LHCN-M2 (cell line): ENCODE measurements at places on chromosomes 1 and 21.

GRCh38 chr1:177128665-177129281 is 35.7 kb downstream of the ASTN1 start:
- DNase-seq = no peak

- DNase-seq = no peak
These were observed 23.2 kb downstream of the EDARADD start for GRCh38 chr1:236417336-236417735.

DNA sequence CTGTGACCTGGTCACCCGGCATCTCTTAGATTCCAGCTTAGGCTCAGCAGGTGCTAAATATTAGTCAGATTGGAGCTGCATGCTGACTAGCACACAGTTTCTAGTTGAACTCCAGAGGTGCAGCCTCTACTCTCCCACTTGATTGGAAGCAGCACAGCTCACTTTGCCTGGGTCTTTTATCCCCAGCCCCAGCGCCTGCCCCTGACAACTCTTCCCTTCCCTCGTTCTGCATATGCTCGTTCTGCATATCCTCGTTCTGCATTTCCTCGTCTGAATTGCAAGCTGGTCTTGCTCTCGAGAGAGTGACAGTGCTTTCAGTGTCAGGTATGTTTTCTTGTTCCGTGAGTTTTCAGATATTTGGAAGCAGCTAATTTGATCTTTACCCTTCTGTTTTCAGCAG is 11.7 kb downstream of the COL18A1 start:
- DNase-seq = no peak

DNA sequence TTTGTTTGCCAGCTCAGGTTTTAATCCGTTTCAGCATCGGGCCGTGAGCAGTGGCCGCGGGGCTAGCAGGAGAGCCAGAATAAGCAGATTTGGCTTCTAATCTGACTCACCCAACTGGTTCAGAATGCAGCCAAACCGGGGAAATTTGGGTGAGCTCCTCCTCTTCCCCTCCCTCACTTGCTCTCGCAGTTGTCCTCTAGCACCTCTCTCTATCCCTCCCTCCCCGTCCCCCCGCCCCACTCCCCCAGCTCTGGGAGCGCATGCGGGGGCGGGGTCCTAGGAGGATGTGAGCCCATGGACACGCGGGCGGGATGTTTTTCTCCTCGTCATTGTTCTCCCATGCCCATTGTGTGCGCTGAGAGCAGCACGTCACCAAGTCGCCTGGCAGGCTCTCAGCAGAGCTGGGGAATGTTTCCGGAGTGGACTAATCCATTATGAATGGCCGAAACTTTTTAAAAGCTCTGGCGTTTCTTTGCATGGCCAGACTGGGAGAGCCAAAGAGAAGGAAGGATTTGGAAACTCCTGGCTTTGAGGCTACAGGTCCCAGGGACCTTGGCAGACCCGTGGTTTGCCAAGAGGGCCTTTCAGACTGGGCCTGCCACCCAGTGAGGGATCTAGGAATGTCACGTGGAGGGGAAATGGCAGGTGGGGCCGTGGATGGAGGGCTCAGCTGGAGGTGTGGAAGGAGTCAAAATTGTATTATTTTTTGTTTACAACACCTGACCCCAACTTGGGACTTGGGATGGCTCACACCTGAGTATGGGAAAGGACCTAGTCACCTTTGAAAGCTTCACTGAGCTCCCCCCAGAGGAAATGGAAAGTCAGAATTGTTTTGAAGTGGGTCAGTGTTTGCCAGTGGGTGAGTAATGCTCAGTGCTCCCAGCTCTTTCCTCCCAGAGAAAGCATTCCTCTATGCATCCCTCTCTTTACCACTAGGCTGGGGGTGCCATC is 39.2 kb downstream of the CDK18 start:
- peak; percentile 79 for DNase-seq

- DNase-seq = peak; percentile 55
These were observed 14.8 kb upstream of the NCMAP start for GRCh38 chr1:24540906-24541710.

- DNase-seq = no peak
These were observed 1258.5 kb upstream of the ADGRL2 start for GRCh38 chr1:80542231-80542630.

GRCh38 chr1:61639608-61640336 is 85.2 kb downstream of the TM2D1 start:
- no peak for DNase-seq

DNA sequence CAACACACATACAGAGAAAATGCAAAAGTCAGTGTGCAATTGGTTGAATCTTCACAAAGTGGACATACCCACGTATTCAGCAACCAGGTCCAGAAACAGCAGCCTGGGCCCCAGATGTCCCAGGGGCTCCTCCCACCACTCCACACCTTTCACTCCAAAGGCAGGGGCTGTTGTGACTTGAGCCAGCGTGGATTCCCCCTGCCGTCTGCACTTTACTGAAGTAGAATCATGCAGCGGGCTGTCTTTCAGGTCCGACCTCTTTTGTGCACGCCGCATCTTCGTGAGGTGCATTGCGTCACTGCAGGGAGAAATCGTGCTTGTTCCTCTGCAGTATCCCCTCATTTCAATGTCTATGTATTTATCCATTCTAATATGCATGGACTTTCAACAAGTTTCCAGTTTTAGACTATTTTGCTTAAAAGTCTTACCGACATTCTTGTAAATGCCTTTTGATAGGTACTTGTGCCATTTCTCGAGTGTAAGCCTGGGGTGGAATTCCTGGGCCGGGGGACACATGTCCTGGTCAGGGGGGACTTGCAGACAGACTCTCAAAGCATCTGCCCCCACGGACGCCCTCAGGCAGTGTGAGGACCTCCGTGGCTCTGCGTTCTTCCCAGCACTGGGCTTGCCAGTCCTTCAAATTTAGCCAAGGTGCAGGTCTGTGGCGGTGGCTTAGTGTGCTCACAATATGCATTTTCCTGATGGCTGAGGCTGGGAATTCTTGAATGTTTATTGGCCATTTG is 29.3 kb upstream of the ACTRT2 start:
- no peak for DNase-seq

- DNase-seq = no peak
These were observed 286.8 kb downstream of the PTPRU start for GRCh38 chr1:29523136-29523535.

GRCh38 chr1:57845041-57845440 is 421.2 kb upstream of the DAB1 start:
- DNase-seq = no peak

- peak; percentile 86 for DNase-seq
These were observed 214.5 kb downstream of the KCNT2 start for GRCh38 chr1:196393742-196394141.

DNA sequence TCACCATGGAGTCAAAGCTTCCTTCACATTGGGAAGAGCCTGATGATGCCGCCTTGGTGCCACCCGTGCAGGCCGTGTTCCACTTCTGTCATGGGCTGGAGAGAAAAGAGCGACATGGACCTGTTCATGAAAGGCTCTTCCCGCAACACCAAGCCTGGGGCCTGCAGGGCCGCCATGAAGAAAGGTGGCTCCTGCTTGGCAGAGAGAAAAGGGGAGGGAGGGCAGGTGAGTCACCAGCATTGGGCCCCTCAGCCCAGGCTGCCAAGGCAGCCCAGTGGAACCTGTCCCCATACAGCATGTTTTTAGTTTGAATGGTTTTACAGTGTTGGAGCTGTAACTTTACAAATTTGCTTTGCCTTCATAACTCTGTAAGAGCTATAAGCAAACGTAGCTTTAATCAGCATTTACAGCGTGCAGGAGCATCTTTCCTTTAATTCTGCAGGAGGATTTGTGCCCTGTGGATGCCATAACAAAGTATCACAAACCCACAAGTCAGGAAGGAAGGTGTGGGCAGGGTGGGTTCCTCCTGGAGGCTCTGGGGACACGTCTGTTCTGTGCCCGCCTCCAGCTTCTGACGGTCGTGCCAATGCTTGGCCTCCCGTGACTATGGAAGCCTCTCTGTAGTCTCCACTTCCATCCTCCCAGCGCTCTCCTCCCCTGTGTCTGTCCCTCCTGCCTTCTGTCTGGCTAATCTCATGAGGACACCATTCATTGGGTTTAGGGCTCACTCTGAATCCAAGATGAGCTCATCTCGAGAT is 49.1 kb downstream of the RIPK4 start:
- no peak for DNase-seq

- no peak for DNase-seq
These were observed 8.1 kb upstream of the LEFTY1 start for GRCh38 chr1:225896937-225897549.

DNA sequence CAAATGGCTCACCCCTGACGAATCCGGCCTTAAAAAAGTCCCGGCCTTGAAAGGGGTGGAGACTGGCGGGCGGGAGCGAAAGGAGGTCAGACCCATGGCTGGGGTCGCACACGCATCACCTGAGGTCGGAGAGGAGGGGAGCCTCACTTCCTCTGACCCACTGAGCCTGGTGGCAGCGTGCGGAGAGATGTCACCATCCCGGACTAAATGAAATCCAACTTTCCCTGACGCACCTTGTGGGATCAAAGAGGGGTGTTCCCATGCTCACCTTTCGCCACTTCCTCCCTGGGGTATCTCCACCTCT is 709 bp upstream of the SLC41A1 start:
- DNase-seq = no peak

- no peak for DNase-seq
These were observed 166.9 kb upstream of the PRMT6 start for GRCh38 chr1:106889583-106889982.

DNA sequence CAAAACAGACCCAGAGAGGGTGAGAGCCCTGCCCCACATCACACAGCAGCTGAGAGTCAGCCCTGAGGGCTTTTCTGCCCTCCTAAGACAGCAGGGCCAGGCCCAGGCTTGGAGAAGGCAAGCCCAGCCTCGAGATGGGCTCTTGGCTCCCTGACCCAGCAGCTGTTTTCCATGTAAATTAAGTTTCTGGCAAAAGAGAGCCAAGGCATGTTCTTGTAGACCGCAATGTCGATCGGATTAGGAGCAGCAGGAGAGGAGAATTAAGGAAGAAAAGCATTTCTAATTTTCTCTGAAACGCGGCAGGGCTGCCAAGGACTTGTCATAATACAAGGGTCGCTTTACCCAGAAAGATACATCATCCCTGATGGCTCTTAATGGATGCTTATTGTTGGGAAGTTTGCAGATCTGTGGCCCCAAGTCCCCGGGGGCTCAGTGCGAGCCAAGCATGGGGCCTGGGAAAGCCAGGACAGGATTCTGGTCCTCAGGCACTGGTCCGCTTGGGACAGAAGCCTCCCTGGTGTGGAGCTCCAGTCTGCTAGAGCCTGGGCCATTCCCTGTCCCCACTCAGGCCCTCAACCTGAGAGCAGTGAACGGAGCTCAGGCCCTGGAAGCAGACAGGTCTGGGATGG is 62.8 kb downstream of the DMRTB1 start:
- DNase-seq = no peak

GRCh38 chr1:65955071-65955470 is 162.4 kb downstream of the PDE4B start:
- no peak for DNase-seq

- DNase-seq = no peak
These were observed 204.2 kb upstream of the CAMK1G start for GRCh38 chr1:209379280-209379679.

DNA sequence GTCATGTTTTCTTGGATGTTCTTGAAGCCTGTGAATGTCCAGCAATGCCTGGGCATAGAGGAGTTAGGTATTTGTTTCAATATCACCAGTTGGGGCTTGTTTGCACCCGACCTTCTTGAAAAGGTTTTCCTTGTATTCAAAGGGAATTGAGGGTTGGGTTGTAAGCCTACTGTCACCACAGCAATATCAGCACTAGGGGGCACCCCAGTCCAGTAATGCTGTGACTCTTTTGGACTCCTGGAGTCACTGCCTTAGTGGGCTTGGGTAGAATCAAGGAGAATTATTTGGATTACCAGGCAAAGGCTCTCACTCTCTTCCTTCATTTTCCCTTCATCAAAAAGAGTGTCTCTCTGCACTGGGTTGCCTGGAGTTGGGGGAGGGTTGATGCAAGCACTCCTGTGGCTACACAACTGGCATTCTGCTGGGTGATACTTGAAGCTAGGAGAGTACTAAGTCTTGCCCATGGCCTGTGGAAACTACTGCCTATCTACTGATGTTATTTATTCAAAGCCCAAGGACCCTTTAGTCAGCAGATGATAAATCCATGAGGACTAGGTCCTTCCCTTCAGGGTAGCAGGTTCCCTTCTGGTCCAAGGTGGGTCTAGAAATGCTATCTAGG is 34.5 kb downstream of the OR10R2 start:
- DNase-seq = peak; percentile 3

GRCh38 chr1:89946532-89946931 is 48.4 kb upstream of the ZNF326 start:
- no peak for DNase-seq

DNA sequence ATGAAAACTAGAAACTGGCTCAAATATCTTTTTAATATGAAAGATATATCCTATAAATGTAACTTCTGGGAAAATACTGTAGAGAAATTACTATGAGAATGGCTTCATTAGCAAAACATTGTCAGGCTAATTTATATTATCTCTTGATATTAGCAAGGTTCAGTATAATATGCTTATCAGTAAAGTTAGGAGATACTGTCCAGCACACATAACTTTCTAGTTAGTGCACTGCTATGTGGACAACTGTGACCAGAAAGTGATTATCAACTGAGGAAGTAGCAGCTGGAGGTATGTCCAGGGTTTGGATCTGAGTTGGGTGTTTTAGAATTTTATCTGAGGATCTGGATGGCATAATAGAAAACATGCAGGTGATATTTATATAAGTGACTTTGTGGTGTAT is 7.5 kb downstream of the LRRC8C start:
- DNase-seq = no peak

DNA sequence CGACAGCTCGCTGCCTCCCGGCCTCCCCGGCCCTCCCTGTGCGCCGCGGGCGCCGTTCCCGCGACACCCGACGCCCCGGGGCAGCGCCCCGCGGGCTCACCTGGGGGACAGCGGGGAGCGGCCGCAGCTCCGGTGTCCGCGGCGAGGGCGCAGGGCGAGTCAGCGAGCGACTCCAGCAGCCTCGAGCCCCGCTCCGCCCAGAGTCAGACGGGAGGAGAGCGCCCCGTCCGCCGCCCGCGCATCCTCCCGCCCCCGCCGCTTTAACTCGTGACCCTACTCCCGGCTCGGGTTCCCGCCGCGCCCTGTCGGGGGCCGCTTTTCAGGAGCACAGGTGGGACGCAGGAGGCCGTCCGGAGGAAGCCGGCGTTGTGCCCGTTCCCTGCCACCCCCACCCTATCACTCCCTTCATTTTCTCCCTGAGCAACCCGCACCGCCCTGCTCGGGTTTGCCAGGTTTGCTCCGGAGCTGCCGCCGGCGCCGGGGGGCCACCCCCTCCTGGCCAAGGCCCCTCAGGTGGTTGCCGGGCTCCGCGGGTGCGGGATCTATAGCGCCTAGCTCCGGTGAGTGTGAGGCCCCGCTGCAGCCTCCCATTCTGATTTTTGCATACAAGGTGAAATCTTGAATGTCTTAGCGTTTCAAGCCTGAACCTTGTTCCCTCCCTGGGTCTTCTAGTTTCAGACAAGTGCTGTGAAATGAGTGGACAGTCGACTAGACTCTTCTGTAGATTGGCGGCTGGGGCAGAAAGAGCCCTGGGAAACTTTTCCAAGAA is at the start of gene MCOLN3:
MCOLN3 (minus strand) TSS at position 205 of the 769 bp plus-strand sequence. CDS start 3,140 bp downstream, outside the sequence.
- no peak for DNase-seq

DNA sequence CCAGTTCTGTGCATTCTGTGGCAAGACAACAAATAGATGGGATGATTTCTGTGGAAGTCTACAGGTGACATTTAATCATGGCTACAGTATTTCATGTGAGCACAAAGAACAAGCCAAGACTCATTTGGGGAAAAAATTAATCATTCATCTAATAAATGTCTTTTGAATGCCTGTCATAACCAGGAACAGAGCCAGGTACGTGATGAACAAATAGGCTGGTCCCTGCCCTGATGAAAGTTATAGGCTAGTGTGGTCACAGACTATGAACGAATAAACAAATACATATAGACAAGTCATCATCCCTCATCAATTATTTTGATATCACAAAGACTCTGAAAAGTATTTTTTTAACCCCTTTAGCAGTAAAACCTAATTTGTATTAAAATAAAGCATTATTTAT is 226.4 kb upstream of the RRP15 start:
- DNase-seq = no peak

GRCh38 chr1:63038586-63038985 is 254.7 kb downstream of the ATG4C start:
- no peak for DNase-seq
